ENCODE measurements at places on chromosomes 4 and X.

DNA sequence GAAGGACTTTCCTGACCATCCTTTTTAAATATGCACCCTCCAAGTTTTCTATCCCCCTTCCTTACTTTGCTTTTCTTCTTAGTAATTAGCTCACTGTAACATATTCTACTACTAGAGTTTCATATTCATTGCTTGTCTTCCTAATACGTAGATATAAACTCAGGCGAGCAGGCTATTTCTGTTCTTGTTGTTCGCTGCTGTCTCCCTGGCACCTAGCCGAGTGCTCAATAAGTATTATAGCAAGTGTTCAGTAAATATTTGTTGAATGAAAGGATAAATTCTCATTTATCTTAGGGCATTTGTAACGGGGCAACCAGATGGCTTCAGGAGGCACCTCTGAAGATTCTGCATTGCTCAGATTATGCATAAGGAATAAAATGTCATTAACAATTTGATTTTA, 6.8 kb upstream of the RHOH start:
- DNase-seq, result no peak

DNA sequence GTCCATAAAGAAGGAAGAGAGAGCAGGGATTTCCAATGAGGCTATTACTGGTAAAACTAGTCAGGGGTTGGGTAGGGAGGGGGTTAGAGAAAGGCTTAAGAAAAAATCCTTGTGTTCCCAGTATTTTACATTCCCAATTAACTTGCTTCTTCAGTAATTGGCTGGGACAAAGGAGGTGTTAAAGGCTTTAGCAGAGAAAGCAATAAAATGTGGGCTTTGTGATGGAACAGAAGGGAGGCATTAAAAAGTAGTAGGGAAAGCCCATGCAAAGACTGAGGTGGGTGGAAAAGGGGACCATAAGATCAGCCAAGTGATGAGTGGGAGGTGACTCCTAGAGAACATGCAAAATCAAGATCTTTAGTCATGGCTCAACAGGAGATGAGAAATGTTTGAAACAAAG, 1467.2 kb downstream of the RPA4 start:
- no peak for DNase-seq

- no peak for DNase-seq
These were observed 148.6 kb upstream of the CNKSR2 start for GRCh38 chrX:21225643-21226042.

DNA sequence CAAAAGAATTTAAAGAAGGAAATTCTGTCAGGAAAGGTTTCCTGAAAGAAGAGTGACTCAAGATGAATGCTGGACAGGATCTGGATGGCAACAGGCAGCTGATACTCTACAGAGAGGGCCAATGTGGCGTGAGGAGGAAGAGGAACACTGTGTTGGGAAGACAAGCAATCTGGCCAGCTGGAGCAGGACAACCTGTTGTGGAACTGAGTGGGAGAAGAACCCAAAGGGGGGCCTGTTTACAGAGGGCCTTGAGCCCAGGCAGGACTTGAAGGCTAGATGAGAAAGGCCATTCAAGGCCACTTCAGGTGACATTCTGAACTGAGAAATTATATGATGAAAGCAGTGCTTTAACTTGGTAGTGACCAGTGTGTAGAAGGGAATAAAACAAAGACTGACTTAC, 8.5 kb downstream of the OTUD4 start:
- no peak for DNase-seq

DNA sequence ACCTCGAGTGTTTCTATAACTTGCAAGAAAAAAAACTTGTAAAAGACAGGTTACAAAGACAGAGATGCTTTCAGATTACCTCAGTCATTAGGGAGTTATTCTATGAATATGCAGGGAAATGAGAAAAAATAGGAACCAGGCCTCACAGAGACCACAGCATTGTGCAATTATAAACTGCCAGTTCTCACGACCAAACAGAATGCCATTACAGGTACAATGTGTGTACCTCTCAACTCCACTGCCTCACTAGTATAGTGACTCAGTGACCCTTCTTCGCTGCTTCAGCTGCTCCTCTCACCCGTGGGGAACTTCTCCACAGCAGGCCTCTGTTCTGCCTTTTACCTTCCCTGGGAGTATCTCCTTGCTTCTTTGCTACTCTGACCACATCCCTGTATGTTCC, 2.3 kb upstream of the HTATSF1 start:
- no peak for DNase-seq

DNA sequence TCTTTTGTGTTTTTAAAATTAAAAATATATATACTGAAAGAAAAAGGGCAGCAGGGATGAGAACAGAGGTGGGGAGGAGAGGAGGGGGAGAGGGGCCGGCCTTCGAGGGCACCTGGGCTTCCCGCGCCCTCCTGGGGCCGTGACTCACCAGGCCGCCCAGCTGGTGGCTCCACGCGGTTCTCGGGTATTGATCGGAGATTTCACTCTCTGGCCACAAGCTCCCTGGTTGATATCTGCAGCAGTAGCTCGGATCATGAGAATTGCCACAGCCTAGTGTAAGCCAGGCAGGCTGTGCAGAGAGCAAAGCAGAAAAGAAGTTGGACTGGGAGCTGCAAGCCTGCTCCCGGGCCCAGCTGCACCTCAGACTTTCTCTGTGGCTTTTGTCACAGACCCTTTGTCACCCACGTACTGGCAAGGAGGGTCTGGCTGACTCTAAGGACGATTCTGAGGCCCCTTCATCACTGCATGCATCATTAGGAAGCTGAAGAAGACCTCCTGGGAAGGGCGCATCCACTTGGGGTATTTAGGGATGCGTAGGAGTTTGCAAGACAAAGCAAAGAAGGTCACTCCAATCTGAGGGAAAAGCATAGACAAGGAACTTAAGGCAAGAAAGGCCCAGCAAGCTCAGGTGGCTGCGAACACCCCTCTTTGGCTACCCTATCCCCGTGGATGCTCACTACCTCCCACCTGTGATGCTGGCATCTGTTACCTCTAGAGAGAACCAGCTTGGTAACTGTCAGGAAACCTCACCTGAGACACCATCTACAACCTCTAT, 71.7 kb downstream of the CPZ start:
- no peak for DNase-seq

- DNase-seq, result no peak
These were observed 17.5 kb upstream of the SH3KBP1 start for GRCh38 chrX:19904778-19905367.

DNA sequence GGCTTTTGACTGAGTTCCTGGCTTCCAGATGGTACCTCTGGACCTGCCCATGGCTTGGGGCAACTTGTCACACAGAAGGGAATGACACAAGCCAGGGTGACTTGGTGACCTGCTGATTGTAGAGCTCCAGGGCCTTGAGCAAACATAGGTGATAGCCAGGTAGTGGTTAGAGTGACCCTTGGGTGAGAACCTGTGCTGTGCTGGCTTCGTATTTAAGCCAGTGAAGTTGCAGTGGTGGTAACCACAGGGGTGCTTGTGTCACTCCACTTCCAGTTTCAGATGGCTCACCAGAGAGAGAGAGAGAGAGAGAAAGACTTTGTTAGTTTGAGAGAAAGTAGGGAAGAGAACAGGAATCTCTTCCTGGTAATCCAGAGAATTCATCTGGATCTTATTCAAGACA, 471.6 kb downstream of the ZIC3 start:
- no peak for DNase-seq

Data from omental fat pad (tissue), 4 donors.